Cerebellar cortex (tissue), 1 donor: ENCODE measurements at places on chromosomes 11 and 22.

- peak; percentile 99 for DNase-seq
These were observed at the start of the genes BSCL2 and GNG3 for GRCh38 chr11:62707277-62707861. Gene BSCL2, minus strand, starts transcription at chr11:62707424. Its CDS starts 229 bp downstream, at chr11:62707195. Gene GNG3, plus strand, starts transcription at chr11:62707676. Its CDS starts 620 bp downstream, at chr11:62708296.

DNA sequence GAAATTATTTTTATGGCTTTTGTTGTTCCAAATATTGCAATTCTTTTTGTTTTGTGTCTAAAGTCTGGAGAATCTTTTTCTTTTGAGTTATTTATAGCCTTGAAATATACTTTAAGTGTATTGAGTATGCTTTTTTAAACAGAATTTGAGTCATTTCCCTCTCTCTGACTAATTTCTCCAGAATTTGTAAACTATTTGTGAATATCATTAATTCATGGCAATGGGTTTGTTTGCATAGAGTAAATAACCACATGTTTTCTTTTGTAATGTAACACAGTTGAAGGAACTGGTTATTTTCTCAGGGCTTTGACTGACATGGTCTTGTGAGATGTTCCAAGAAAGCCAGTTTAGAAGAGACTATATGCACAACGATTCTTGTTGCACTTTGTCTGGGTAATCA is 30.9 kb upstream of the MPEG1 start:
- DNase-seq, result no peak

GRCh38 chr22:50583294-50583861 is 729 bp upstream of the CHKB start:
- DNase-seq, result no peak

- DNase-seq, result no peak
These were observed 99.2 kb downstream of the PTPRJ start for GRCh38 chr11:48079596-48079995.

GRCh38 chr11:58958500-58958899 is 19.2 kb downstream of the GLYATL1 start:
- peak; percentile 1 for DNase-seq

- no peak for DNase-seq
These were observed 93.2 kb upstream of the PRR5 start for GRCh38 chr22:44608597-44609399.

- no peak for DNase-seq
These were observed 9.1 kb upstream of the CCDC34 start for GRCh38 chr11:27372164-27372563.

GRCh38 chr11:66345316-66345649 is 379 bp upstream of the BRMS1 start:
- DNase-seq, result no peak
